AML-193 (cell line): ENCODE measurements at places on chromosomes 5 and 9.

- DNase-seq, result no peak
Measured at GRCh38 chr5:41683181-41683580, 172.8 kb upstream of the PLCXD3 start.

GRCh38 chr5:58404734-58405133, 55.2 kb downstream of the PLK2 start:
- DNase-seq, result no peak

- DNase-seq, result no peak
Measured at GRCh38 chr5:154697371-154697770, 57.8 kb upstream of the LARP1 start.

DNA sequence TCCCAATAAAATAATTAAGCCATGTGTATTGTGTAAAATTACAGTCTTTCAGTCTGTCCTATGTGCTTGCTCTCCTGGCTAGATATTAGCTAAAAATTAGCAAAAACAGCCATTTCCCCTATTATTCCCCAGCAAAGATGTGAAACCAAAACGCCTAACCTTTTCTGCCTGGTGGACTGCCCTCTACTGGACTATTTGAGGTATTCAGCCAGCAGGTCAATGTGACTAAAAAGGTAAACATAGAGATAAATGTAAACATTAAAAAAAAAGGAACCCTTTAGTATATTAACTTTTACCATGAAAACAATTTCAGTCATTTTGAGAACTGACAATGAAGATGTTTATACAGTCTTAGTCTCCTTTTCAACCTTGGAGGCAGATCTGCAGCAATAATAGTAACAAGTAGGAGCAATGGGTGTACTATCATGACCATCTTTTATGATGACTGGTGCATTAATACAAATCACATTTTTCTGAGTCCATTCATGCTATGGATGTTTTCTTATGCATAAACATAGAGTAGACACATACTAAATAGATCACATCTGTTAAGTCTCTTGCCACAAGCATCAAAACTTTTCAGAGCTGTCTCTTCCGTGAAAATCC, 10.1 kb downstream of the ATG12 start:
- peak; percentile 58 for DNase-seq
